ENCODE measurements at places on chromosomes 4 and X. TPM values are rescaled to one million over a fixed set of nuclear protein-coding genes. Genes with fewer than 3 reads are reported as not detected.

CHST7 gene
- 82.2 TPM for total RNA-seq

MAGEA11 gene
- not detected for total RNA-seq

CFI gene
- total RNA-seq = 94.8 TPM

MXRA5 gene
- under 0.01 TPM for total RNA-seq

CENPVL3 gene
- not detected for total RNA-seq

GAB3 gene
- 14.1 TPM for total RNA-seq

KLHL2 gene
- 35.6 TPM for total RNA-seq

FAM47A gene
- total RNA-seq = not detected

MSN gene
- total RNA-seq = 252 TPM

STBD1 gene
- 1.0 TPM for total RNA-seq

LRAT gene
- total RNA-seq = not detected

HTRA3 gene
- total RNA-seq = 3.6 TPM

WNK3 gene
- 0.60 TPM for total RNA-seq

NKAP gene
- 4.4 TPM for total RNA-seq

CABS1 gene
- total RNA-seq = not detected

USP17L27 gene
- not detected for total RNA-seq

ZFX gene
- 91.2 TPM for total RNA-seq

ATRX gene
- 101 TPM for total RNA-seq

S100G gene
- total RNA-seq = not detected

ASMT gene
- not detected for total RNA-seq

SPACA5 gene
- not detected for total RNA-seq

All from dermis blood vessel endothelial cell (primary cell).